ENCODE measurements at places on chromosomes 4 and X.
A peak's percentile ranks its signal among the peaks of the same experiment; 100 is the strongest.

DNA sequence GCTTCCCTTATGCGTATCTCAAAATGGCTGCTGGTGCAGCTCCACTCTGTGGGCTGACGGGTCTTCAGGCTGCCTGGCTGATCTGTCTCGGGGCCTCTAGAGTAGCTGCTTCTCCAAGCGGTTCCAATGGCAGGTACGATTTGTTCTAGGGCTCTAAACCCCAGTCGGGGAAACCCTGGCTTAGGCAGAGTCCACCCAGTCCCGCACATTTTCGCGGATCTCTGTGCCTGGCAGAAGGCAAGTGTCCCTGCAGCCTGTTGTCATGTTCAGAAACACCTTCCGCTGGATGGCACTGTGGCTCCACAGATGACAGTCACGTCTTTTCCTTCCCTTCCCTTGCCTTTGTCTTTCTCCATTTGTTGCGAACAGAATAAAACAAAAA lies 54.4 kb downstream of the NBDY start:
- DNase-seq = no peak

DNA sequence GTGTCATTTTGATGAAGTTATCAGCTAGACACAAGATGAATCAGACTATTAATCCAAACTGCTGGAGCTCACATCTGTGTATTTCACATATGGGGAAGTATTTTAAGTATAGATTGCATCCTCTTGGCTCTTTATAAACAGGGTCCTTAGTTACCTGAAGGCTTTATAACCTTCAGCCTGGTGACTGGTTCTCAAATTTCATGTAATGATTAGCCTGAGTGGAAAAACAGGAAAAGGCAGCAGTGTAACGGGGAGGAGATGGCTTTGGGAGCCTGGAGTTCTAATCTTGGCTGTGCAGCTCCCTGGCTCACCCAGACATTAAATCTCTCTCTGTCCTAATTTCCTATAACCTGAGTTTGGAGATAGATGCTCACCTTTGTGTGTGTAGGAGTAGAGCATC lies 103.8 kb upstream of the HPF1 start:
- no peak for DNase-seq

- peak; percentile 85 for DNase-seq
Observed at GRCh38 chrX:9349572-9350494, 115.0 kb upstream of the TBL1X start.

DNA sequence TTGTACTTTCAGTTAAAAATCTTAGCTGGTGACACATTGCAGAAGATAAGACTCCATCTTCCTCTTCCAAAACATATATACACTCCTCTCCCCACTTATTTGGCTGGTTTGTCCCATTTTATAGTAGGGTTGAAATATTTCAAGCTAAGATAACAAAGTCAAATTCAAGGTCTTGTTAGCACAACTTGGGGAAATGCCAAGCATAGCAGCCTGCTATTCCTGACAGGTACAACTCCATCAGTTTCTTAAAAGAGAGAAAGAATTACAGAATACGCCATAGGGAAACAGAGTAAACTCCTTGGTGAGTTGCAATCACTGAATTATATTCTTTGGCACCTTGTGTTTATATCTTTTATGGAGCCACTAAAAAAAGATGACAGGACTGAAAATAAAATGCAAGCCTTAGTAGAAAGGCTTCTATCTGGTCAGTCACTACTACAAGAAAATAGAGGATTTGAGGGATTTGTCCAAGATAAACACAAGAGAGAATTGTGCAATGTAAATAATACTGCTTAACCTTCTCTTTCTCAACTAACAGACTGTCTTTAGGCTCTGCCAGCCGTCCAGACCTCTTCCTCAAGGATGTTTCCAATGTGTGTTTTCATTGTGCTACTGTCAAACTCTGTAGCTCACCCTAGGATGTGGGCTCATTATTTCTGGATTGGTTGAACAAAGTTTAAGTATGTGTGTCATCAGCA lies 170.3 kb downstream of the VEGFC start:
- DNase-seq = no peak

DNA sequence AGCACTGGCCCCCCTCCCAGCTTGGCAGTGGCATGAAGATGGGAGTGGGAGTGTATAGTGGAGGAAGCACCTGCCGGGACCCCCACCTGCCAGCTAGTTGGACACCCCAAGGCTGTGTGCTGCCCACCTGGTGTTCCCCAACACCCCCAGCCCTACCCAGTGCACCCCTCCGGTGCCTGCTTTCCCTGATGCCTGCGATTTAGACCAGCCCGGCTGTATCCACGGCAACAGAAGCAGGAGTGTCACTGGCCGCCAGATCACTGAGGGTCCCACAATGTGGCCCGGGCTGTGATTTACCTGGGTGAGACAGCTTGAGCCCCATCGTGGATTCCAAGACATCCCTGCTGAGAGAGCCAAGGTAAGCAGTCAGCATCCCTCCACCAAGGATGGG lies 533 bp downstream of the GPR173 start:
- no peak for DNase-seq

DNA sequence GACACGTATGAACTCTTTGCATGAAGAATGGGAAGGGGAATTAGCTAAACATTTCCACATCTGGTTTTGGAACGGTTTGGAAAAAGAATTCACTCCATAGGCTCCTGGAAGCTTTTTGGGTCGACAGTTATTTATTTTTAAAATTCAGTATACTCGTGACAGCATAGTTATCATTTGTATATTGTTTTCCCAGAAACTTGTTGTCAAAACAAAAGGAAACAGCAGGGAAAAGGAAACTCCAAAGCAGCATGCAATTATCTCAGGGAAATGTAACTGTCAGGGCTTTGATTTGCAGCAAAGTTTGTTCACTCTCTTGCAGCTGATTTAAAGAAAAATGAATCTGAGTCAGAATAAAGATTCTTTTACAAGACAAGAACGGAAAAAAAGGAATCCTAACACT lies 86.5 kb downstream of the PLAC1 start:
- DNase-seq = no peak

DNA sequence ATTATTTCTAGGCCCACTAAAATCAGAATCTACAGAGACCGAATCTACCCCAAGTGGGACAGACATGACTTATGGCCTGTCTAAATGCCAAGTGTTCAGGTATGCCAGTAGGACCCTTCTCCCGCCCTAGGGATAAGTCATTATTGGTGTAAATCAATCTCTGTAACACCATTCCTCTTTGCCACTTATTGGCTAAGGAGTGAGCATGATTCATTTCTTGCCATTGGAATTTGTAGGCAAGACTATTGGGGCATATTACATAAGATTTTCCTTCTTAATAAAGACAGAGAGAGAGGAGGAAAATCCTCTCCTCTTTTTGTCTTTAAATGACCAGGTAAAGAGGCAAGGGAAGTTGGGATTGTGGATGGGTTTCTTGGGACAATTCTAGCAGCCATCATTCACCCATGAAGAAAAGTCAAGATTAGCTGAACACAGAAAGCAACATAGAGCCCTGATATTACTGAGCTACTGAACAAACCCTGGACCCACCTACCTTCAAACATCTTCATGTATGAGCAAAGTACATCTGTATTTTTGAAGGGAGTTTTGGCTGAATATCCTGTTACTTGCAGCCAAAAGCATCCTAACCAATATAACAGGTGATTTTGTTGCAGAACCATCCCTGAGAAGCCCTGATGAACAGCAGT lies 2.6 kb downstream of the SLC9B2 start:
- peak; percentile 10 for DNase-seq

GRCh38 chr4:1464581-1465171 lies 58.4 kb upstream of the NKX1-1 start:
- DNase-seq = no peak

DNA sequence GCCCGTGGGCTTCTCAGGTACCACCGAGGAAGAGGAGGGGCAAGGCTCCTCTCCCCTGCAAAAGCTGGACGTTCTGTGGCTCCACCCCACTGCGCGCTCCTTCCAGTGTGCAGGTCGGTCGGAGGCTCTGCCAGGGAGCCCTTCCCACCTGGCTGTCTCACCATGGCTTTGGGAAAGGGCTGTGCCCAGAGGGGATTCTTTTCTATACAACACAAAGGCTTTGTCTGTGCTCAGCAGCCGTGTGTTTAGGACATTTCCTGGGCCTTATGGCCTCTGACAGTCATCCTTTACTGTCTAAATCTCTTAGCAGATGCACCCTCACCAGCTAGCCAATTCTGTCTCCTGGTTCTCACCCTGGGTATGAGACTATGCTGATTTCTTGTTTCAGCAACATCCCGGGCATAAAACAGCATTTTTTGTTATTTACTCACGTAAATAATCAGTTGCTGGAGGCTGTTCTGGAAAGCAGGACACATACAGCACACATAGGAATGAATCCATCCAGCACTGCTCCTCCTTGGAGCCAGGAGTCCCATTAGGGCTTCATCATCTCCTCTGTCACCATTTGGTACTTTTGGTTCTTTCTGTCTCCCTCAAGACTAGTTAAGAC lies 20.4 kb upstream of the ATXN3L start:
- peak; percentile 17 for DNase-seq

DNA sequence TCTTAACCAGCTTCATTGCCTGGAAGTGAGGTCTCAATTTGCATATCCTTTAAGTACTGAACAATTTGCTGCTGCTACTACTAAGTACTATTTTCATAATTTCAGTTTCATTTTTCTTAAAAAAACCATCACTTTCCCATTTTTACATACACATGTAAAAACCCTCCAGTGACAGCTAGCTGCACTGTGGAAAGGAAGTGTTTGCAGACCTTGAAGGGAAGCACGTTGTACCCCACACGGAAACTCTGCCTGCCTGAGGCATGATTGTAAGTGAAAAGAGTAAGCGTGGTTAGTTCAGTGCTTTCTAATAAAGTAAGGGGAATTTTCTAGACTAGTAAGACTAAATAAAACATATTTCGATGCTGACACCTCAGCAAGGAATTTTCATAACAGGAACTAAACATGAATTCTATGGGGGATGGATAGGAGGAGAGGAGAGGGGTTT lies 103.6 kb downstream of the RAPGEF2 start:
- peak; percentile 66 for DNase-seq

DNA sequence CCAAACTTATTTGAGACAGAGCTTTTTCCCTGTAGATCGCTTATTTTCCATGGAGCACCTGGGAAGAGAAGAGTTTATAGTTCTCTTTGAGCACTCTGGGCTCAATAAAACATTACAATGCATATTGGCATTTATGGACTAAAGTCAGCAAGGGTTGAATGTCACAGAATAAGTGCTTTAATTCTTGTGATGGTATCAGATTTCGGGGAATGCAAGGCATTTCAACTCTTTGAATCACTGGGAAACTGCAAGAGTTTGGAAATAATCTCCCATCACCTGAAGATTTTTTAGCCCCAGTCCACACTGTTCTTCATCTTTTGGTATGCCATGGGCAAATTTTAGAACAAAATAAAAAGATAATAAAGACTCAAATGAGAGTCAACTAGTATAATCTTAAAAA lies 111.5 kb upstream of the WDFY3 start:
- no peak for DNase-seq

DNA sequence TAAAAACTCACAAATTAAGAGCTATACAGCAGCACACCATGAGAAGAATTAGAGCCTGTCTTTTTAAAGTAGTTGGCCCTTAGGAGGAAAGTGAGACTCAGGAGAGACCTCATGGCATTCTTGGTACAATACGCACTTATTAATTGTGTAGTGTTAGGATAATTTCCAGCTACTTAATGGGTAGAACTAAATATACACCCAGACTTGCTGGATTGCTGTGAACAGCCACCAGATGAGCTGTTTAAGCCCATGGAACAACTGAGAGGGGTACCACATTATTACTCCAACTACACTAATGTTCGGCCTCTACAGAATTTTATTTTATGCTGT lies 13.6 kb downstream of the MFAP3L start:
- no peak for DNase-seq

GRCh38 chr4:19999276-19999675 lies 252.4 kb upstream of the SLIT2 start:
- no peak for DNase-seq

- no peak for DNase-seq
Observed at GRCh38 chr4:24743927-24744326, 51.4 kb upstream of the SOD3 start.
